NCI-H2107 (cell line): ENCODE measurements at places on chromosomes 16 and 17.

- no peak for DNase-seq
Observed at GRCh38 chr16:86604436-86605193, 26.3 kb downstream of the FOXL1 start.

- DNase-seq = no peak
Observed at GRCh38 chr16:1470481-1471251, 4.2 kb downstream of the CLCN7 start.

GRCh38 chr16:27084307-27085028 lies 17.7 kb downstream of the C16orf82 start:
- DNase-seq = no peak

DNA sequence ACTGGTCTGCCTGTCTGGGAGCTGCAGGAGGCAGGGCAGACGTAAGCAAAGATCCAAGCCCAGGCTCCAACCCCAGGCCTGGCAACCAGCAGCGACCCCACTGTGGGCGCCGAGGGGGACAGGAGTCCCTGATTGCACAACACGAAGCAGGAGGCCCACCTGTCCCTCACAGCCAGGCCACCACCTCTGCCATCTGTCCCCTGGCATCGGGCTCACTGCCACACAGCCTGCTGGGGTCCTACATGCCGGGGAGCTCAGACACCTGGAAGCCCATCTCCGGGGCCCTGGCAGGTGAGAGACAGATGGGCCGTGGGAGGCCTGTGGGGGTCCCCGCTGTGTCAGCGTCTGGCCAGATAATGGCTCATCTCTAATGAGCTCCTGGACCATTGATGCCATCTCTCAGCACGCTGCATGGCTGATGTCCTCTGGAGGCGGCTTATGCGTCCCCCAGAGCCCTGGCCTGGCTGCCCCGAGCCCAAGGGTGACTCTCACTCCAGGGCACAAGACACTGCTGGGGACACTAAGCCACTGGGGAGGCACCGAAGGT lies 11.3 kb upstream of the RASD1 start:
- DNase-seq = no peak

DNA sequence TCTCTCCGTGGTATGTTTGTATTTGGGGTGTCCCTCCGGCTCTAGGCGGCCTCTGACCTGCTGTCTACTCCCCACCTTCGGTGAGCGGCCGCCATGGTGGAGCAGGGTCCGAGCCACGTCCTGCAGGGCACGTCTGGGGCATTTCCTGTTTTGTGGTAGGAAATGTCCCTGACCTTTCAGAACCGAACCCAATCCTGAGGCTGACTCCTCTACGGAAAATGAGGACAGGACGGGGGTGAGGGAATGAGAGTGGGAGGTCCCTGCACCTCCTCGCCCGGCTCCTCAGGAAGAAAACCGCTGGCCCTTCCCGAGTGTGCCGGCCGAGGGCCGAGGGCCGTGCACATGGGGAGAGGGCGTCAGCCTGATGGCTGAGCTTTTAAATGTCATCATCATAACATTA lies 45.8 kb downstream of the WDR45B start:
- DNase-seq = no peak

DNA sequence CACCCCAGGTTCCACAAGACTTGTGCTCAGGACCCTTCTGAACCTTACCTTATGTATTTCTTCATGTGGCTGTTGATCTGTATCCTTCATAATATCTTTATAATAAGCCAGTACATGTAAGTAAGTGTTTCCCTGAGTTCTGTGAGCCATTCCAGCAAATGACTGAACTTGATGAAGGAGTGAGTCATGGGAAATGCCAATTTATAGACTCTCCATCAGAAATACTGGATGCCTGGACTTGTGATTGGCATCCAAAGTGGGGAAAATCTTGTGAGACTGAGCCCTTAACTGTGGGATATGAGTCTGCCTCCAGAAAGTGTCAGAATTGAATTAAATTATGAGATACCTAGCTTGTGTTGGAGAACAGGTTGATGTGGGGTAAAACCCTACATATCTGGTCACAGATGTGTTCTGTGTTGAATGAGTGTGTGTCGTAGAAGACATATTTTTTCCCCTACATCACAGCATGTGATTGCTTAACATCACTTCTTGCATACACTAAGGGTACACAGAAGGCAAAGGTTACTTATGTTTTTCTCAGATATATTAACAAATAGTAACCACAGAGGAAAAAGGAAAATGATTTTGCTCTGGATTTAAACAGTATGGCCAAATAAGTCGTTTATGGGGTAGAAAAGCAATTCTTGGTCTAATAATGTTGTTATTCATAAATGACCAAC lies 70.2 kb upstream of the NETO2 start:
- DNase-seq = no peak

GRCh38 chr17:50470426-50470825 lies 1.7 kb upstream of the CHAD start:
- no peak for DNase-seq

DNA sequence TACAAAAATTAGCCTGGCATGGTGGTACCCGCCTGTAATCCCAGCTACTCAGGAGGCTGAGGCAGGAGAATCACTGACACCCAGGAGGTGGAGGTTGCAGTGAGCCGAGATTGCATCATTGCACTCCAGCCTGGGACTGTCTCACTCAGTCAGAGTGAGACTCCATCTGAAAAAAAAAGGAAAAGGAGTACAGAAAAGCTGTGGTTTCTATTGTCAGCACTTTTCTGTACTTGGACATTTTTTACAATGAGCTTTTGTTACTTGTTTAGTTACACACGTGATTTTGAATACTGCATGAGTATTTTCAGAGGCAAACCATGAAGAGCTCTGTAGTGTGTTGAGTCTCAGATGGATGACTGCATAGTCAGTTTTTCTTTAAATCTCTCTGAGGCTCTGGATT lies 26.3 kb downstream of the ZC3H18 start:
- no peak for DNase-seq

DNA sequence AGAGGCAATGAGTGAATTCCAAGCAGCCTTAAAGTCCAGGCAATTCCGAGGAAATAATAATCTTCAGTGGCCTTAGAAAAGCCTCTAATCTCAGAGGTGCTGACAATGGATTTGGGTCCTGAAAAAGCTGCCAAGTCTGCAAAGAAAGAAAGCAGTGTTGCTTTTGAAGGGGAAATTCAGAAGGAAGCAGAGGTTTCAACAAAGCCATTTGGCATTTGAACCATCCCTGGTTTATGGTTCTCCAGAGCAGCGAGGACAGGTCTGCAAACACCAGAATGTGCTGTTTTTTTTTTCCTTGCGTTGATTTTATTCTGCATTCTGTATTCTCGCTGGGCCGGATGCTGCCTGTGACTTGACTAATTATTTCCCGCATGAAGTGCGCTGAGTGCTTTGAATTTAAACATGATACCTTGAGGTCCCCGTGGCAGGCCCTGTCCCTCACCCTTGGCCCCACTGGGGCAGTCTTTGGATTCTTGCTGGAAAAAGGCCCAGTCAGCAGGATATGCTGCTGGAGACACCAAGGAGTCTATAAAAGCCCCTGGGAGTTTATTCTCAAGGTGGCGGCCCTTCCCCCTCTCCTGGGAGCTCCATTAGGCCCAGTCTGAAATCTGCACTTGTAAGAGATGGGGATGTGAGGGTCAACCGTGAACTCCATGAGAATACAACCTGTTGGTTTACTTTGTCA lies 338.3 kb downstream of the HAPSTR1 start:
- no peak for DNase-seq

GRCh38 chr17:82089723-82090548 lies 8.1 kb downstream of the FASN start:
- DNase-seq = no peak

DNA sequence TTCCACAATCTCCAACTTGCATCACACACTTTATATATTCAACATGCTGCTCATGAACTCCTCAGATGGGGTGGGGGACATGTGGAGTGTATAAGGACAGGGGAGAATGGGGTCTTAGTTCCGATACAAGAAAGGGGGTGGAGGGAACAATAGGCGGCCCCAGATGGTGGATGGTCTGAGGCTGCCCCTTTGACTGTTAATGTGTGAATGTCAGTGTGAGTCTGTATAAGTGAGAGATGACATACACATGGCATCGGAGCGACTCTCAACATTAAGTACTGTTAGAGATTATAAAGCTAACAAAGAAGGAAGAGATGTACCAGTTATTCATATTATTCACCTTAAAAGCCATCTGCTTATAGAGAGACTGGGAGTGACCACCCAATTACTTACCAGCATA lies 193.1 kb downstream of the AXIN2 start:
- DNase-seq = no peak

DNA sequence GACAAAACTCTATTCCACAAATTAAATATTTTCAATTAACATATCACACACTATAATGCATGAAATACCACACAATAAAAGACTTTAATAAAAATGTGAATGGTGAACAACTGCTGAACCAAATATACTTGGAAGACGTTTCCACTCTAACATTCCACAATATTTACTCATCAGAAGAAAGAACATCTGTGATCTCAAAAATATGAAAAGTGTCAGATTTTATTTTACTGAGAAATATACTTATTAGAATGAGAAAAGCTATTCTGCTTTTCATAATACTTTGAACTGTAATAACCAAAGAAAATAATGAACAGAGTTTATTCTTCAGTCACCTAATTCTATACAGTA lies 181.8 kb upstream of the AXIN2 start:
- DNase-seq = no peak

- no peak for DNase-seq
Observed at GRCh38 chr16:86984991-86985647, 332.1 kb downstream of the C16orf95 start.

GRCh38 chr17:77846531-77847085 lies 111.9 kb upstream of the TNRC6C start:
- no peak for DNase-seq

DNA sequence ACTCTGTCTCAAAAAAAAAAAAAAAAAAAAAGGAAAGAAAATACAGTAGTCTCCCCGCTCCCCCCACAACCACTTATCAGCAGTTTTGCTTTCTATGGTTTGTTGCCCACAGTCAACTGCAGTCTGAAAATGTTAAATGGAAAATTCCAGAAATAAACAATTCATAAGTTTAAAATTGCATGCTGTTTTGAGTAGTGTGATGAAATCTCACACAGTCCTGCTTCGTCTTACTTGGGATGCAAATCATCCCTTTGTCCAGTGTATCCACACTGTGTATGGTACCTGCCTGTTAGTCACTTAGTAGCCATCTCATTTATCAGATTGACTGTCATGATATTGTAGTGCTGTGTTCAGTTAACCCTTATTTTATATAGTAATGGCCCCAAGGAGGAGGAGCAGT lies 41.5 kb downstream of the NF1 start:
- no peak for DNase-seq

DNA sequence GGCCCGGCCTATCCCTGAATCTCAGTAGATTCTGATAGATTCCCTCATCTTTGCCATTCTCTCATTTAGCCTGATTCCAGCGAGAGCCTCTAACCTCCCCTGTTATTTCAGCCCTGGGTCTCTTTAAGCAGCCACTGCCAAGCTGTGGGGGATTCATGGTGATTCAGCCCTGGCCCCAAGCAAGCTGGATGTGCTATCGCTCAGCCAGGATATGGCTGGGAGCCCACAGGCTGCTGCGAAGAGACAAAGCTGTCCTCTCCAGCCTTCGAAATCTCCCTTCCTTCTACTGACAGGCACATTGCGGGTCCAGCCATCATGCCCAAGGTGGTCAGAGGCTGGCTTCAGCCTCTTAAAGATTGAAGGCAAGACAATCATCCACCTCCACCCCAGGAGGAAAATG lies 394.1 kb downstream of the SOX9 start:
- no peak for DNase-seq

GRCh38 chr17:14768923-14769322 lies 468.0 kb downstream of the HS3ST3B1 start:
- no peak for DNase-seq

GRCh38 chr16:3019594-3020246 lies 448 bp upstream of the TNFRSF12A start:
- DNase-seq = no peak

DNA sequence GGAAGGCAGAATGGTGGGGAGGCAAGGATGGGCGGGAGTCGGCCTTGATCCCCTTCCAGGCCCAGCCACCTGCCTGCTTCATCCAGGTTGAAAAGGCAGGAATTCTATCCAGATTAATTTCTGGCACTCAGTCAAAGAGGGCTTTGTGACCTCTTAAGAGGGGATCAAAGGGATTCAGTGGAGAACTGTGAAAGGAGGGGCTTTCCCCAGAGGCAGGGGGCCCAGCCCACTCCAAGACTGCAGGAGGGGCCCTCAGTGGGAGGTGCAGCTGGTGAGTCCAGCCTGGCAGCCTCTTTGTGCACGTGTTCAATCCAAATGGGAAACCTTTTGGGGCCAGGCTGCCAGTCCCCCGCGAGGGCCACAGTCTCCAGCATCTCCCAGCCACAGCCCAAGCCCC lies 148.5 kb upstream of the PLCG2 start:
- no peak for DNase-seq

- no peak for DNase-seq
Observed at GRCh38 chr17:79775632-79776031, 2.3 kb upstream of the CBX2 start.

DNA sequence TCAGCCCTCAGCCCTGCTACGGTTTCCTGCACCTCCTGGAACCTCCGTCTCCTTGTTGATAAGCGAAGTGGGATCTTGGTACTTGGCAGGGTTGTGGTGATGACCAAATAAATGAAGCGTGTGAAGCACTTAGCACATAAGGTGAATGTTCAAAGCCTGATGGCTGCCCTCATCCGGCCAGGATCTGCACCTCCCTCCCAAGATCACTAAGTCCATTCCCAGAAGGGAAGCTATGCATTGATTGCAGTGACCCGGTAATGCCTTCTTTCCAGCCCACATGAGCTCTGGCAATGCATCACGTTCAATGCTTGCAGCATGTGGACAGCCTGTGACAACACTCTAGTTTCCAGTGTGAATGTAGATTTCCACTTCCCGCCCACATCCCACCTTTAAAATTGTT lies 24.9 kb upstream of the RHOT1 start:
- DNase-seq = no peak

DNA sequence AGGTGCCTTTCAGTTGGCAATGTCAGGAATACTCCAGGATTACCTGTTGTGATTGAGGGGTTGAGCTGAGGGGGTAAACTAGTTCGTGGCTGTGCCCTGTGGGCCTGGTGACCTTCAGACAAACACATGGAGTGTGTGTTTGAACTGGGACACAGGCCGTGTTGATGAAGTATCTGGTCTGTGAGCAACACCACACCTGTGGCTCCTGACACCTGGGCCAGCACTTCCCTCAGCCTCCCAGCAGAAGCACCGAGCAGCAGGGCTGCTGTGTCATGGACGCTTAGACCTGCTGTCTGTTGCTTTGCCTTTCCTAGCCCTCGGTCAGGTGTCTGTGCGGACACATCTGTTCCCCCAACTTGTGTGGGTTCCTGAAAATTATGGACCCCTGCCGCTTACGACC lies 82.9 kb downstream of the KSR1 start:
- no peak for DNase-seq

DNA sequence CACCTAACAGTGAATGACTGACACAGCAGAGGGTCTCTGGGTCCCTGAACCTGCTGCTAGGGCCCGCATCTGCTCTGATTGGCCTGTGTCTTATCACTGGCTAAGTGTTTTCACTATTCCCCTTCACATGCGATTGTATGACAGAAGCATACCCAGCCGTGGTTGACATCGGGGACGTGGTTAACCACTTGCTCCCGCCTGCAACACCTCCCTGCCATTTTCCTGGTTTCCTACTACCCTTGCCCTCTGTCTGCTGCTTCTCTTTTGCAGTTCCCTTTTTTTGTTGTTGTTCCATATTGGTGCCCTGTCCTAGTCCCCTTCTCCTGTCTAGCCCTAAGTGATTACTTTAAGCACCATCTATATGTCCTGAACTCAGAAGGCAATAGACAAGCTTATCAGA lies 177.0 kb downstream of the RGS9 start:
- DNase-seq = no peak

- DNase-seq = no peak
Observed at GRCh38 chr17:36198831-36199465, 2.4 kb upstream of the CCL3L1 start.
